Nucleus accumbens (tissue), 56 donors: ENCODE measurements at places on chromosomes 7 and 10.
A peak's percentile ranks its signal among the peaks of the same experiment; 100 is the strongest.

DNA sequence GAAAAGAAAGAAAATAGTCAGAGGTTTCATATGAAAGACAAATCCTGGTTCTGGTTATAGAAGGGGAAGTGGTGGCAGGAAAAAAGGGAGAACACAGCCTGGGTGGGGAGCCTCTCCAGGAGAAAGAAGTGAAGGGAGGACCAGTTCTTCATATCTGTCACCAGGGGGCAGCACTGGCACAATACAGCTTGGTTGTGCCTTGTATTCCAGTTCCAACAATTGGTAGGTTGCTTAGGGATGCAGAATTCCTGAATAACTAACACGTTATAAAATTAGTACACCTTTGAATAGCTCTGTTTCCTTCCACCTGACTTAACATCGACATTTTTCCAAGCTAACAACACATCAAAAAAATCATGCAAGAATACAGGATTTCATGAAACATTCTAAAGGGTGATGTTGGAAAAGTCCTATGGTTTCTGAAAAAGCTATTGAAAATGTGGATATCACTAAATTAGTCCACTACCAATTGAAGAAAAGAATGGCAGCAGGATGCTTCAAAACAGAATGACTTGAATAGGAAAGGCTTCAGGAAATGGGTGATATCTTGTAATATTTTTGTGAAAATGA is 52.9 kb downstream of the CYP26A1 start:
- no peak for DNase-seq

GRCh38 chr7:12929476-12930140 is 242.2 kb downstream of the ARL4A start:
- no peak for DNase-seq

GRCh38 chr10:133109711-133110110 is 22.0 kb downstream of the ADGRA1 start:
- DNase-seq = no peak

DNA sequence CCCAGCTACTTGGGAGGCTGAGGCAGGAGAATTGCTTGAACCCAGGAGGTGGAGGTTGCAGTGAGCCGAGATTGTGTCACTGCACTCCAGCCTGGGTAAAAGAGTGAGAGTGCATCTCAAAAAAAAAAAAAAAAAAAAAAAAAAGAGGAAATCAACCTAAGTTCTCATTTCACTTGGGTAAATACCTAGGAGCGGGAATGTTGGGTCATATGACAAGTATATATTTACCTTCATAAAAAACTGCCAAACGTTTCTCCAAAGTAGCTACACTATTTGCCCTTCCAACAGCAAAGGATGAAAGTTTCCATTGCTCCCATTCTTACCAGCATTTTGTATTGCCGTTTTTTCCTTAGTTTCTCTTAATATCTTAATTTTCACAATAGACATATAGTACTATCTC is 9.8 kb downstream of the P4HA1 start:
- no peak for DNase-seq

DNA sequence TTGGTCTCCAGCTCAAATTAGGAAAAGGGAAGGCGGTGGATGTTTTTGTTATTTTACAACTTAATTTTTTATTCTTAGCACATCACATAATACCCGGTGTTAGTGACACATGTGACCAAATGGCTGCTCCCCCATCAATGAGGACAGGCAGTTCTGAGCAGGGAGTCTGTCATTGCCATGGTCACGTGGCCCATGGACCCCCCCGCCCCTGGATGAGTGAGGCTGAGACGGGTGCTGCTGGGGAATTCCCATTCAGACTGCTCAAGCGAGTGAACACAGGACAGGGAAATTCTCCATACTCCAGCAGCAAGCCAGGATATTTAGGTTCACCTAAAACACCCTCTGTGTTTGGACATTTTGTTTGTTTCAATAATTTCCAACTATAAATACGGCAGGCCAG is 34.7 kb upstream of the SLC35B4 start:
- DNase-seq = peak; percentile 69

DNA sequence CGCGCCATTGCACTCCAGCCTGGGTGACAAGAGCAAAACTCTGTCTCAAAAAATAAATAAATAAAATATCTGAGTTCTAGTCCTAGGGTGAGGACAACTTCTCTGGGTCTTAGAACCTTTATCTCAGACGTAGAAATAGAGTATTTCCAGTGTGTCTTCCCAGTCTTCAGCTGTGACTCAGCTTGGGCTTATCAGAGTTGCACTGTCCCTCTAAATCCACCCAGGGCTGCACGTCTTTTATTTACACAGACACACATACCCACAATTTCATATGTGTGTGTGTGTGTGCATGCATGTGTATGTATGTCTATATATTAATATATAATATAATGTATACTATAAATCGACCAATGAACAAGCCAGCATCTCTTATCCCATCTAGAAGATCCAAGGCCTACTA is 13.0 kb upstream of the PDIA4 start:
- no peak for DNase-seq

GRCh38 chr10:100479037-100479436 is 16.2 kb downstream of the WNT8B start:
- no peak for DNase-seq

- DNase-seq = no peak
These were observed 153.3 kb downstream of the POU6F2 start for GRCh38 chr7:39130857-39131526.

GRCh38 chr7:44978511-44979366 is at the start of gene MYO1G:
Gene MYO1G, minus strand, starts transcription at chr7:44979015. Its CDS starts 54 bp downstream, at chr7:44978961.
- no peak for DNase-seq

- no peak for DNase-seq
These were observed 33.5 kb upstream of the CADPS2 start for GRCh38 chr7:122919643-122920181.

GRCh38 chr10:35927341-35927740 is 285.2 kb upstream of the FZD8 start:
- no peak for DNase-seq

DNA sequence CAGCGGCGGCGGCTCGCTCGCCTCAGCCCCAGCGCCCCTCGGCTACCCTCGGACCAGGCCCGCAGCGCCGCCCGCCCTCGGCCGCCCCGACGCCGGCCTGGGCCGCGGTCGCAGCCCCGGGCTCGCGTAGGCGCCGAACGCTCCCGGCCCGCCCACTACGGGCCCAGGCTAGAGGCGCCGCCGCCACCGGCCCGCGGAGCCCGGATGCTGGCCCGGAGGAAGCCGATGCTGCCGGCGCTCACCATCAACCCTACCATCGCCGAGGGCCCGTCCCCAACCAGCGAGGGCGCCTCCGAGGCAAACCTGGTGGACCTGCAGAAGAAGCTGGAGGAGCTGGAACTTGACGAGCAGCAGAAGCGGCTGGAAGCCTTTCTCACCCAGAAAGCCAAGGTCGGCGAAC is 18.2 kb upstream of the TSPAN33 start:
- DNase-seq = no peak

GRCh38 chr10:124464028-124464965 is 2.7 kb downstream of the LHPP start:
- DNase-seq = no peak

DNA sequence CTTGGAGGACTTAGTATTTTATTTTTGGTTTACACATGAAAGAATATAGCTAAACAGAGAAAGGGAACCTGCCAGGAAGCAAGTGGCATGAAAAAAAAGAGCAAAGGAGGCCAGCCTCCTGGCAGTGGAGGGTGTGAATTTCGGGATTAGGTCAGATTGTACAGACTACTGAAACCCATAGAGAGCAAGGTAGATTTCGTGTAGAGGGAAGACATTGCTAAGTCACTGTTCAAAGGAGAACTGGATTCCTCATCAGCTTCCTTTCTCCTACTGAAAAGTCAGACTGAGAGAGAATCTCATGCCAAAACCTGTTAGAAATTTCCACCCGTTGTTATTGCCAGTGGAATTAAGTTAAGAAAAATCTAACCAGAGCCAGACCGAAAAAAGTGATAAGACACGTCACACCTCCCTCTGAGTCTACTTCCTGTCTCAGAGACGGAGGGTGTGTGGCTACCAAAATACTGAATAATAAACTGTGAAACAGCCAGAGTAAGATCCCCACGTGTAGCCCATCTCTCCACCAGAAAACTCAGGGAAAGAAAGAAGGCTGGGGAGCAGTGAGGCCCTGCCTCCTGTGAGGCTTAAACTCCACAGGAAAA is 118.8 kb downstream of the SKIDA1 start:
- no peak for DNase-seq

GRCh38 chr7:98251231-98251600 is 816 bp downstream of the TECPR1 start:
- peak; percentile 40 for DNase-seq

DNA sequence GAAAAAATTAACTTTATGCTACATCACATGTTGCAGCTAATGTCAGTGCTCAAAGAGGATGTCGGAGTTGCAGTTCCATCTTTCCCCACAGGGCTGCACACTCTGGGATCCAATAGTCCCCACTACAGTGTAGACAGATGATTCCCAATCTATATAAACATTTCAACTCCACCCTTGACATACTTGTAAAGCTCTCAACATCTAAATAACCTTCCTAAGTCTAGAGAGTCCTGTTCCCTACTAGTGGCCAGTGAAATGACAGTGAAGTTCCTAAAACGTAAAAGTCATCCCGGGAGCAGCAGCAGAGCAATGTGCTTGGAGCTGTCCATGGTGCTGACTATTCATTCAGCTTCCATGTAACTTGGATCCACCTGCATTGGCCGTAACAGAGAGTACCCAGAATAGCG is 145.1 kb downstream of the GRM8 start:
- DNase-seq = peak; percentile 11

DNA sequence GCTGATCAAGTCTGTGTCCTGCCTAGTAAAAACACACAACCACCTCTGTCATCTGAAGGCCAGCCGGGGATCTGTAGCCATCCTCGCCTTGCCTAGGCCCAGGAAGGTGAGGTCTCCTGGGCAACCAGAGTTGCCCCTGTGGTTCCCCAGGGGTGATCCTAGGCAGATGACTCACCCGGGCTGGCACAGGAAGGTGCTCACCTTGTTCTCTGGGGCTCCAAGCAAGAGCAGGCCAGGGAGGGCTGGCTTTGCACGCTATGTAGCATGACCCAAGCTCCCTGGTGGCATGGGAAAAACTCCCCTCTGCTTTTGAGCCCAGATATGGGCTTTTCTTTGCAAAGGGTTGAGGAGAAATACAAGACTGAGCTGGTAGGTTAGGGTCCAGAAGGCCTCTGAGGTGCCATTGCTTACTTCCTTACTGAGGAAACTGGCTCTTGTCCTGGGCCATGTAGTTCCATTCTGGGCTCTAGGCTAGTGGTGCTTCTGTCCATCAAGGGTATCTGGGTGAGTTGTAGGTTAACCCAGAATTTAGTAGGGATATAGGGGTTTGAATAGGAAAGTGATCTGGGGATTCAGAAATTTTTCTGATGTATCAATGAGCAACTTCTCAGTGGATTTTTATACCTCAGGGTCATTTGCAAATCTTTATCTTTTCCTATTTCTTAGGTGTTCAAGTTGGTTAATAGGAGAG is 112.0 kb downstream of the NT5C2 start:
- no peak for DNase-seq

DNA sequence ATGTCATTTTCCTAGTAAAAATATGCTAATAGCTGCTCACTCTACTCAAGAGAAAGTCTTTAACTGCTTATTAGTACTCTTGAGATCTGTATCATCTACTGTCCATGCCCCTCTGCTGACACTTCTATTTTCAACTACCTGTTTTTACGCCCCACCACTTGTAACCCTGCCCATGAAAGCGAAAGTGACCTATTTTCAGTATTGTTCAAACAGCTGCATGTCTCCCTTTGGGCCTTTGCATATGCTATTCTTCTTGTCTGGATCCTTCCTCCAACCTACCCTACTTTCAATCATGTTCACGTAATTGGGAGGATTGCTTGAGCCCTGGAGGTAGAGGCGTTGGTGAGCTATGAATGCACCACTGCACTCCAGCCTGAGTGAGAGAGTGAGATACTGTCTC is 1481.3 kb downstream of the GATA3 start:
- no peak for DNase-seq

- no peak for DNase-seq
These were observed 74.0 kb downstream of the ARID5B start for GRCh38 chr10:61975391-61975932.

DNA sequence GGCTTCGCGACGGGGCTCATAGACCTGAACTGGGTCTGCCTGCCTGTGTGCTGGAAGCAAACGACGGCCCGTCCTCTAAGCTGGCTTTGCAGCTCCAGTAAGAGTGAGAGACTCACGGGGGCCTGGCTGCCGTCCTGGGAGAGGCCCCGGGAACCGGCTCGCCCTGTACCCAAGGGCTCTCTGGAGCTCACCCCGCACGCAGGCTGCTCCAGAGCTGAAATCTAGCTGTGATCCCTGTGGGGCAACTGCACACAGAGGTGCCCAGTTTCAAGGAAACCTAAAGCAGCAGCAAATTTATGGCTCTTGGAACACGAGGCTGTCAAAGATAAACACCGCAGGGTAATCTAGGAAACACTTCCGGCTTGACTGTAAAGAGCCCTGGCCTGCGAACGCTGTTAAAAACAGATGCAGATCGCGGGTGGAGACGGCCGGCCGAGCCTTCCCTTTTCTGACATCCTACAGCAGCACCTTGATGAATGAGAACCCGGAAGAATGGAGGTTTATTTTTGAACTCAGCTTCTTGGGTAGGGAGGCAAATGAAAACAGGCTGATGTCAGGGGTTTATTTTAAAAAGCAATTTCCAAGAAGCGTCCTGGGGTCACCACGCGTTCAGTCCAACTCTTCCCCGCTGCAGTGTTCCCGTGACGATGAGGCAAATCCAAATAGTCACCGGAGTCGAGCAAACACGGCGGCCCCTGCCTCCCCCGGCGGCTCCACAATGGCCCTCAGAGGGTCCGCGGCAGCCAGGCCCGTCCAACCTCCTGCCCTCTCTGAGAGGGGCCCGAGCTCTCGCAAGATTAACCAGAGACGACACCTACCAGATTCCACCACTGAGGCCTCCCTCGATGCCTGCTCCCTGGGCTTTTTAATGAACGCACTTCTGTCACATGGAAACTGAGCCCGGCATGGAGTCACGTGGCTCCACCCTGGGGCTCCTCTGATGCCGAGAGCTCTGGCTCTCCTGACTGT is 29.6 kb downstream of the AMZ1 start:
- no peak for DNase-seq

DNA sequence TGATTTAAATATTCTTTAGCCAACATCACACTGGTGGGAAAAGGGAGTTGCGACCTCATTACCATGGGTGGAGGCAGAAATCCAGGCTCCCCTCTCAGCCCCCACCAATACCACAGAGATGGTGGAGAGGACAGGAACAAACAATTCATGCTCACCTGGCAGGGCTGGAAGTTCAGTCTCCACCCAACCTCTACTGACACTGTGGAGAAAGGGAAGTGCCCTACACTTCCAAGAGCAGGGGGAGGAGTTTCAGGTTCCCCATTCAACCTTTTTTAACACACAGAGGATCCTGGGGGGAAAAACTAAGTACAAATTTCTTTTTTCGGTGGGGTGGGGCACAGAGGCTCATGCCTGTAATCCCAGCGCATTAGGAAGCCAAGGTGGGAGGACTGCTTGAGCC is 210.1 kb upstream of the KCTD7 start:
- no peak for DNase-seq

DNA sequence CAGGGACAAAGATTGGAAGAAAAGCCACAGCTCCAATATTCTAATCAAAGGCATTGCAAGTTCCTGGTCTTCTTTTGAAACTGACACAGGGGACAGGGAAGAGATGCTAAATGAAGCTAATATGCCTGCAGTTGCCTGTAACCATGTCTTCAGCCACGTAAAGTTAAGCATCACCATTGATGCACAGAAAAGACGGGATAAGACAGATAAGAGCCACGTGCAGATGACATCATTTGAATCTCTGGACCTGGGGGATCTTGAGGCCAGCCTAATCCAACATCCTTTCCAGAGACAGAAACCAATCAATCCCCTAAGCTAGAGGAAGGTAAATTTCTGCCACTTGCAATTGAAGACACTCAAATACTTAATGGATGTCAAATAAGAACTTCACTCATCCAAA is 93.4 kb downstream of the PIP4K2A start:
- DNase-seq = no peak

- no peak for DNase-seq
These were observed 11.8 kb upstream of the IKZF1 start for GRCh38 chr7:50292763-50293162.
